ENCODE measurements at places on chromosomes 2 and 18.

GRCh38 chr2:157831573-157832315, 44.4 kb downstream of the ACVR1 start:
- DNase-seq: no peak

DNA sequence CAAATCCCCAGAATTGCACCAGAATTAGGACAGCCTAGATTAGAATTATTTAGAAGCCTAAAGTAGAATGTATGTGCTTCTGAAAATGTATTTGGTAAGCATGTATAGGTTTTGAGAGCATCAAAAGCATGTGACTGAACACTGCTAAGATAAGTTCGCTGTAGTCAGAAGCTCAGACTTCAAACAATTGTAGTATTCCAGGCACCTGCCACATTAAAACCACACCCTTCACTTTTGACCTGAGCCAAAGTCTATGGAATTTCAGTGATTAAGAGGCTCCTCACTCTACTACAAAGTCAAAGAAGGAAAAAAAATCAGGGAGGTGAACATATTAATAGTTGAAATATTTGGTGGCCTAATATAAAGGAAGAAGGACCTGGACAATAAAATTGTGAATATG, 8.2 kb downstream of the KCNJ3 start:
- DNase-seq: no peak

DNA sequence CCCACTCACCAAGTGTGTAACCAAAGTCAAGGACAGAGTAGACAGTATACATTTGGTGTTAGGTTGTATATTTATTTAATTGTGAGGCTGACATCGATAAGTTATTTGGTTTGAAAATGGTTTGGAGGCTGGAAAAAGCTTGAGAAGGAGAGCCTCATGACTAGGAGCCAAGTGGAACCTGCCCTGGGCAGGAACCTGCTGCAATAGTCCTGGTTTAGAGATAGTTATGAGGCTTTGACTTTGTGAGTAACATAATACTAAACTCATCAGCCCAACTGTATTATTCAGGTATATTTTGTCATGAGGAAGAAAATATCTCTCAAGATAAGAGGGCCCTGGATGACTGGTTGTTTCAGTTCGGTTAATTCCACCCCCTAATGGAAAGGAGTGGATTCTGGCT, 234.3 kb upstream of the CYRIA start:
- no peak for DNase-seq

DNA sequence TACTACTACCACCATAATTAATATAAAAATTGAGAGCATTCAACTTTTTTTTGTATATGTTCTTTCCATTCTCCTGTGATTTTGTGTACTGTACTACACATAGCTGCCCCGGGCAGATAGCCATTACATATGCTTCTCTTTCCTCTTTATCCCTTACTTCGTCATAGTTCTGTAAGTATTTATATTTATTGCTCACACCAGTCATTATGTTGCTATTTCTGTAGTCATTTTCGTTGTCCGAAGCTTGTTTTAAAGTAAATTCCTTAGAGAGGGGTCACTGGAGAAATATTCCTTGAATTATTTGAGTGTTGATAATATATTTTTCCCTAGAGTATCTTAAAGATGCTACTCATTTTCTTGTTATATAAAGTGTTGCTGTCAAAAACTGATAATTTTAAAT, 144.0 kb downstream of the CLIP4 start:
- no peak for DNase-seq

- DNase-seq: no peak
Measured at GRCh38 chr2:119242276-119243119, 18.9 kb downstream of the STEAP3 start.

- DNase-seq: no peak
Measured at GRCh38 chr2:131037398-131038257, 55.6 kb downstream of the FAM168B start.

- DNase-seq: no peak
Measured at GRCh38 chr2:27019931-27020855, 12.6 kb upstream of the TMEM214 start.

DNA sequence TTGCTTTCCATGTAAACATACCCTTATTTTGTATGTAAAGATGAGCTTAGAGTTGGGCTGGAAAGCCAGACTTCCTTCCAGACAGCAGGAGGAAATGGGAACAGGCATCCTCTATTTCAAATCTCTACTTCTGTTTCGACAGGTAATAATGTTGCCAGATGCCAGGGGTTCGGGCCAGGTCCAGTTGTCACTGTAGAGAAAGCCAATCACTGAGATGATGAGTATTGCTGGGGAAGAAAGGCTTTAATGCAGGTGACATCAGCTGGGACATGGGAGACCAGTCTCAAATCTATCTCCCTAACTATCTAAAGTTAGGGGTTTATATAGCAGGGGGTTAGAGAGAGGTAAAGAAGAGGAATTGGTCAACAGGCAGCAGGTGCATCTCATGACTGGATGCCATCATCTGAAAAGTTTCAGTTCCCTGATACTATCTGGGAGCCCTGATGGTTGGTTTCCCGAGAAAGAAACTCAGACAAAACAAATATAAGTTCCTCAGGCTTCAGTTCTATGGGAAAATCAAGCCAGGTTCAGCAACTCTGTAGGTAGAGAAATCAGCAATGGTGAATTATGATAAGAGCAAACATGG, 9.3 kb upstream of the MTCL1 start:
- DNase-seq: no peak

DNA sequence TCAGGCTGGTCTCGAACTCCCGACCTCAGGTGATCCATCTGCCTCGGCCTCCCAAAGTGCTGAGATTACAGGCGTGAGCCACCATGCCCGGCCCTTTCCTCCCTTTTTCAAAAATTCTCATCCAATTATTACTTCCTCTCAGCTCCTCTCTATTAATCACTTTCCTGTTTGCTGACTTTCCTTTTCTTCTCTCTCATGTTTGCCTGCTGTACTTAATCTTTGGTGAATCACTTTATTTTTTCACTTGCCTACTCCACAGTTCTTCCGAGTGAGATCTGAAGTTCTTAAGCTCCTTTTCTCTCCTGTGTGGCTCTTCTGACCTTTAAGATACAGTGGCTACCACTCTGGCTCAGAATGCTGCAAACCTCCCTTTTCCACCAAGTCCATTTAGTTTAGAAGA, 126.3 kb upstream of the SERTAD2 start:
- no peak for DNase-seq

DNA sequence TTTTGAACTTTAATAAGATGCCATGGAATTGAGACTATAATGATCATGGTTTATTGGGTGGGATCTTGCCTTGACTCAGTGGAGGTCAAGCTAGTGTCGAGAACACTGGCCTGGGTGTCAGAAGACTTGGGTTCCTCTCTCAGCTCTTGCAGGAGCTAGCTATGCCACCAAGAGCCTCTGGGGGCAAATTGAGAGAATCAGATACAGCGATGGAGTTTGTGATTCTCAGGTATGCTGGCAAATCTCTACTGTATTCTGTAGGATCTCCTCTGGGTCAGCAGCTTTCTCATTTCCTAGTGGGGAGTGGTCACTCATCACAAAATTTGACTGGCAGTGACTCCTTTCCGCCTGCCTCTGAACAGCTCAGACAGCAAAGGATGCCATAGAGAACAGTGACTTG, 477.0 kb downstream of the RNF144A start:
- DNase-seq: no peak

DNA sequence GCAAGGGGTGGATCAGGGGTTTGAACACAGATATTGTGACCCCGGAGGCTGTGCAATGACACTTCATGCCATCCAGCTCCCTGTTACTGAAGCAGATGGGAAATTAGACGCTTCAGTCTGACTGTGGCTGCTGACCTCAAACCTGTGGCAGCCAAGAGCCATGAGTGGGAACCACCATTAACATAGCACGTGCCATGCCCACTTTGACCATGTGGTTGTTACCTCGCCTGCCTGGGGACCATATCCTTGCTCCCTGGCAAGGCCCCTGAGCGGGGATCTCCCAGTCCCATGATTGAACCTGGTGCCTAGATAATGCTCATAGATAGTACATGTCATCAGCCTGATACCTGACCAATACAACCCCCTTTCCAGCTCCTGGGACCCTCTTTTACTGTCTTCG, 68.9 kb downstream of the CYP26B1 start:
- no peak for DNase-seq

GRCh38 chr2:149585166-149585885, 2.2 kb downstream of the MMADHC start:
- DNase-seq: no peak

- no peak for DNase-seq
Measured at GRCh38 chr18:63808125-63808524, 32.9 kb downstream of the SERPINB7 start.

- no peak for DNase-seq
Measured at GRCh38 chr2:240319221-240319854, 116.1 kb upstream of the GPC1 start.

- DNase-seq: no peak
Measured at GRCh38 chr2:31931916-31932315, 78.9 kb downstream of the MEMO1 start.

- DNase-seq: no peak
Measured at GRCh38 chr2:165280356-165280755, 41.1 kb downstream of the SCN2A start.

DNA sequence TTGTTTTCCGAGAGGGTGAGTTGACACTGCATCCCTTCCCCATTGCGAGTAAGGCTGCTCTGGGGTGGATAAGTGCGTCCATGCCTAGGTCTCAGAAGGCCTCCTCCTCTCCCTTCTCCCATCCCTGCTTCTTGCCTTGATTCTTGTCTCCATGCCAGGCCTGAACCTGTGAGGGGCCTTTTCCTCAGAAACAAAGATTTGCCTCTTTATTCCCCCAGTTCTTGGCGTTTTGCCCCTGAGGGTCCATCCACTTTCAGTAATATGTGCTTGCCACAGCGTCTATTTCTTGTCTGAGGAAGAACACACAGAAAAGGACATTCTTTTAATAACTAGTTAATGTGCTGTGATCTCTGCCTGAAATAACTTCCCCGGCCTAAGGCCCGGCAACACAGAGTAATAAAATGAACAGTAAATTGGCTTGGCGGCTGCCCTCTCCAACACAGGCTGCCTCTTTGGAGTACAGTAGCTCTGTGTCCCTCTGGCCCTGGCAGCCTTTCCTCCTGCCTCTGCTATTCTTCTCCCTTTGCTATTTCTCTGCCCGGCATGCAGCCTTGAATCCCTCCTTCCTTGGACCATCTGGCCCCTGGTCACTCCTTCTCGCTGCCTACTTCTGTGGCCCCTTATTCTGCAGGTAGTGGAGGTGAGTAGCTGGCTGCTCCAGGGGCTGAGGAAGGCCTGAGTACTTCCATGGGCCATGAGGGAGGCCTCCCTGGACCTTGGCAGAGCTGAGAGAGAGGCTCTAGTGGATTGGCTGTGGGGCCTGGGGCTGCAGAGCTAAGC, 4.4 kb downstream of the EHD3 start:
- no peak for DNase-seq

DNA sequence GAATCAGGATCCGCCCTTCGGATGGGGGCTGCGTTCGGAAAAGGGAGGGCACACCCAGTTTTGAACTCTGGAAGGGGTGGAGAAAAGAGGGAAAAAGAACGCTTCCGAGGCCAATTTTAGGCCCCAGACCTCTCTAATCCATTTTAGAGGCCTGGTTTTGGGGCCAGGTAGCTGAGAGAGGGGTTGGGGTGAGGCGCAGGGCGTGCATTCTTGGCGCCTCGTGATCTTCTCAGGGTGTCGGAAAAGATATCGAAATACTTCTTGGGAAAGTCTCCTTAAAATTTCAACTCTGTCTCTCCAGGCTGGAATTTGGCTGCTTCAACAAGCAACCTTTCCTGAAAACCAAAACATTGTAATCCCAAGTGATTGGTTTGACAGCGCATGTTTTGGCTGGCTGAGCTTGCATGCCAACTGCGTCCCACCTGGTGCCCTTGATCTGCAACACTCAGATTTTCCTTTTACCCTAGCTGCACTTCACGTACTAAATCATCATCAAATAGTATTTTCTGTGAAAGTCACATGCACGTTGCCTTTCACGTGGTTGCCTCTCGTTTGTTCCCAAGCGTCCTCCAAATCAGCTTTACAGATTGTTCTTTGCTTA, 864 bp upstream of the XPO1 start:
- peak; percentile 42 for DNase-seq

DNA sequence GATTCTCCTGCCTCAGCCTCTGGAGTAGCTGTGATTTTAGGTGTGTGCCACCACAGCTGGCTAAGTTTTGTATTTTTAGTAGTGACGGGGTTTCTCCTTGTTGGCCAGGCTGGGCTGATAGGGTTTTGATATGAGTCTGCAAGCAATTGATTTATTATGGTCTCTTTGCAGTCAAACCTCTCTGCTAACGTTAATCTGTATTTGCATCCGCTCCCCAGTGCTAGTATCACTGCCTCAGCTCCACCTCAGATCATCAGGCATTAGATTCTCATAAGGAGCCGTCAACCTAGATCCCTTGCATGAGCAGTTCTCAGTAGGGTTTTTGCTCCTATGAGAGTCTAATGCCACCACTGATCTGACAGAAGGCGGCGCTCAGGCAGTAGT, 19.0 kb downstream of the HAT1 start:
- no peak for DNase-seq

GRCh38 chr2:6168485-6168884, 476.3 kb downstream of the SOX11 start:
- no peak for DNase-seq

GRCh38 chr2:151919786-151920185, 91.6 kb upstream of the ARL5A start:
- no peak for DNase-seq

- no peak for DNase-seq
Measured at GRCh38 chr2:193783681-193784080, 1588.9 kb upstream of the TMEFF2 start.

DNA sequence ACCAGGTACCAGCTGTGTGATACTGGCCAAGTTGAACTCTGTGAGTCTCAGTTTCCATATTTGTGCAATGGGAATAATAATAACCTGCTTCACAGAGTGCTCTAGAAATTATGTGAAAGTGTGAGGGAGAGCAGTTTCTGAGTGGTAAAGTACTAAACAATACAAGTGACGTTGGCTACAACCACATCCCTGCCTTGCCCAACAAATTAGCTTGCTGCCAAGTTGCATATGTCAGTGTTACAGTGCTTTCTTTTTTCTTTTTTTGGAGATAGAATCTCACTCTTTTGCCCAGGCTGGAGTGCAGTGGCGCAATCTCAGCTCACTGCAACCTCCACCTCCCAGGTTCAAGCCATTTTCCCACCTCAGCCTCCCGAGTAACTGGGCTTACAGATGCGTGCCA, 533.6 kb upstream of the MEX3C start:
- DNase-seq: no peak

- no peak for DNase-seq
Measured at GRCh38 chr18:36255072-36255698, 42.3 kb upstream of the FHOD3 start.

DNA sequence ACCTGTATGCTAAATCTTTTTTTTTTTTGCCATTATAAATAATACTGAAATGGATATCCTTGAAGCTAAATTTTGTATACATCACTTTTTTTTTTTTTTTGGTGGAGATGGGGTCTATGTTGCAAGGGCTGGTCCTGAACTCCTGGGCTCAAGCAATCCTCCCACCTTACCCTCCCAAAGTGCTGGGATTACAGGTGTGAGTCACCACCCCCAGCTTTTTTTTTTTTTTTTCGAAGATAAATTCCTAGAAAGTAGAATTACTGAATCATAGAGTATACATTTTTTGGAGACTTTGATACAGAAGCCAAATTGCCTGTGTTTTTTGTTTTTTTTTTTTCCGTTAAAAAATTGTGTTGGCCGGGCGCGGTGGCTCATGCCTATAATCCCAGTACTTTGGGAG, 51.0 kb upstream of the MCFD2 start:
- no peak for DNase-seq
